Natural killer cell treated with Interleukin-12 subunit alpha and Interleukin-12 subunit beta and Interleukin-15 and Interleukin-18, amount 100 ng/mL, for 72 hours (primary cell): ENCODE measurements at places on chromosomes 5 and 9. TPM values are rescaled to one million over a fixed set of nuclear protein-coding genes. Genes with fewer than 3 reads are reported as not detected.

The TMEM174 gene
- not detected for total RNA-seq

The LRRC70 gene
- 3.3 TPM for total RNA-seq

The KIF20A gene
- total RNA-seq, result 43.0 TPM

The NMUR2 gene
- not detected for total RNA-seq

The HK3 gene
- 13.3 TPM for total RNA-seq

The ANKRD20A1 gene
- total RNA-seq, result 2.0 TPM

The EQTN gene
- total RNA-seq, result not detected

The ANKRD55 gene
- 0.28 TPM for total RNA-seq

The CD274 gene
- 242 TPM for total RNA-seq

GRCh38 chr9:74953235-74953751 is 581 bp upstream of the C9orf40 start:
- no peaks in the 10 kb centered on the region for H3K27me3 ChIP-seq
- H3K4me3 ChIP-seq, result peak overlapping the region; percentile 88

DNA sequence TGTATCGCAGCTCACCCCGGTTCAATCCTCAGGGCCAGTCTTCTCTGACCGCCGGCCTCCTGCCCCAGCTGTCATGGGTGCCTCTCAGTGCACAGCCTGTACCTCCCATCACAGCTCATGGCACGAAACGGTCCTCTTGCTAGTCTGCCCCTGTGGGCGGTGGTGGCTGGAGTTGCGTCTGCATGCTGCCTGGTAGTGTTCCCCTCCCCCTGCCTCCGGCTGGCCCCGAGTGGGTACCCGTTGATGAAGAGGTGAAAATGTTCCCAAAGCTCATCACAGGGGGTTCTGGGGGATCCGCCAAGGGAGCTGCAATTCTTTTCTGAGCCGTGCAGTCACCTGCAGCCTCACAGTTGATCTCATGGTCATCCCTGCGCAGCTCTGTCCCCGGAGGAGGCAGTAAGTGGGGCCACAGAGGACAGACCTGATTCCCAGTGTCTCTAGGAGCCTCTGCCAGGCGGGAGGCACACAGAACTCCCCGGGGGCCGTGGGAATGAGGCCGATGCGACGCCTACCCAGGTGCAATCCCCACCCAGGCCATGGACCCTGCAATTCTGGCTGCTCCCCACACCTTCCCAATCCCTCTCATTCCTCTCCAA is 34.7 kb upstream of the FIBCD1 start:
- H3K27me3 ChIP-seq, result peaks cover 12% of the 10 kb centered on the region
- DNase-seq, result no peak

DNA sequence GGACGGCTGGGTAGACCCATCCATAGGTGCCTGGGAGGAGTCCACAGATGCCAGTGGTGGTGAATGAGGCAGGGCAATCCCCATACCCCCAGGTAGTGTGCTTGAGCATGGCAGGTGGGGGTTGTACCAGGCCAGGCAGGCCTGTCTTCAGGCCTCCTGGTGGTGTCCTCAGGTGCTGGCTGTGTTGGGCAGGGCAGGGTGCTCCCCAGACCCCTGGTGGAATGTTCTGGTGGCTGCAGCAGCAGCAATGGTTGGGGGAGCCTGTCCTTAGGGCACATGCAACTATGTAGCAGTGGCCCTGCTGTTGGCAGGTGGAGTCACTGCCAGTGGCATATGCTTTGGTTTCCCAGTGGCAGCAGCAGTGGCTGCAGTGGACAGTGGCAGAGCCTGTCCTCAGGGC is 10.0 kb downstream of the ALG2 start:
- no peak overlapping the region for H3K27ac ChIP-seq
- H3K4me1 ChIP-seq, result peaks cover 20% of the 10 kb centered on the region
- no peak overlapping the region for H3K4me3 ChIP-seq
- peaks cover 3% of the 10 kb centered on the region for H3K27me3 ChIP-seq

- no peaks in the 10 kb centered on the region for H3K27me3 ChIP-seq
- no peaks in the 10 kb centered on the region for H3K36me3 ChIP-seq
- H3K27ac ChIP-seq, result no peak overlapping the region
- H3K4me3 ChIP-seq, result no peak overlapping the region
- no peaks in the 10 kb centered on the region for H3K4me1 ChIP-seq
Measured at GRCh38 chr9:111003182-111003581, 35.1 kb downstream of the LPAR1 start.

GRCh38 chr5:169554251-169554650 is 29.3 kb upstream of the SPDL1 start:
- H3K4me1 ChIP-seq, result no peaks in the 10 kb centered on the region
- H3K27ac ChIP-seq, result no peak overlapping the region
- H3K36me3 ChIP-seq, result peaks cover 11% of the 10 kb centered on the region
- H3K27me3 ChIP-seq, result peaks cover 52% of the 10 kb centered on the region
- no peak for DNase-seq

DNA sequence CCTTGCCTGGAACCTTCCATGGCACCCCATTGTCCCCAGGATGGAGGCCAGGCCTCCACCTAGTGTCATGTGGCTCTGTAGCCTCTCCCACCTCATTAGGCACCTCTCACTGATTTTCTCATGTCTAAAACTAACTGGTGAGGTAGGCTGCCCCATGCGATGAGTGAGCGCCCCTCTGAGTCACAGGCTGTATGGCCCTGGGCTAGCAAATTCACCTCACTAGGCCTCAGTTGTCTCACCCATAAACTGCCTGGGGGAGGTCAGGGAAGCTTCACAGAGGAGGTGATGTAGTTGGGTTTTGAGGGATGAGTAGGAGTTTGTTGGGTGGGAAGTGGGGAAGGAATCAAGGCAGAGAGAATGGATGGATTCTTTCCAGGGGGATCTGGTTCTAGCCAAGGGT is 8.8 kb downstream of the RXRA start:
- DNase-seq, result no peak
- no peak overlapping the region for H3K27ac ChIP-seq
- no peak overlapping the region for H3K4me3 ChIP-seq
- no peaks in the 10 kb centered on the region for H3K27me3 ChIP-seq

DNA sequence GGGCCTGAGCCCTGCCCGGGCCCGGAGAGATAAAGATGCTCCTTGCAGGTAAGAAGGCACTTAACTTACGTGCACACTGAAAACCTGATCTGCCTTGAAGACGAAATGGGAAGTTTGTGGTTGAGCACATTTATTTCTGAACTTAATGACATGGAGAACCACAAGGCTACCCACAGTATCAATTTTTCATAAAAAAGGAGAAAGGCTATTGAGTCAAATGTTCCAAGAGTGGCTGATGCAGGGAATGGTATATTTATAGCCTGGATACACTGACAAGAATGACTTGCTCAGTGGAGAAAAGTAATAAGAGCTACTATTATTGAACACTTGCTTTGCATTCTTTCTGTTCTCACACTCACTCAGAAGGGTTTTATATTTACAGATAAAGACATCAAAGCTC is 419.3 kb downstream of the ACTL7B start:
- no peaks in the 10 kb centered on the region for H3K4me1 ChIP-seq
- DNase-seq, result no peak
- H3K36me3 ChIP-seq, result no peaks in the 10 kb centered on the region
- no peaks in the 10 kb centered on the region for H3K27me3 ChIP-seq

- H3K4me3 ChIP-seq, result no peak overlapping the region
- H3K27me3 ChIP-seq, result no peaks in the 10 kb centered on the region
Measured at GRCh38 chr5:179772351-179772750, 21.4 kb upstream of the LTC4S start.

DNA sequence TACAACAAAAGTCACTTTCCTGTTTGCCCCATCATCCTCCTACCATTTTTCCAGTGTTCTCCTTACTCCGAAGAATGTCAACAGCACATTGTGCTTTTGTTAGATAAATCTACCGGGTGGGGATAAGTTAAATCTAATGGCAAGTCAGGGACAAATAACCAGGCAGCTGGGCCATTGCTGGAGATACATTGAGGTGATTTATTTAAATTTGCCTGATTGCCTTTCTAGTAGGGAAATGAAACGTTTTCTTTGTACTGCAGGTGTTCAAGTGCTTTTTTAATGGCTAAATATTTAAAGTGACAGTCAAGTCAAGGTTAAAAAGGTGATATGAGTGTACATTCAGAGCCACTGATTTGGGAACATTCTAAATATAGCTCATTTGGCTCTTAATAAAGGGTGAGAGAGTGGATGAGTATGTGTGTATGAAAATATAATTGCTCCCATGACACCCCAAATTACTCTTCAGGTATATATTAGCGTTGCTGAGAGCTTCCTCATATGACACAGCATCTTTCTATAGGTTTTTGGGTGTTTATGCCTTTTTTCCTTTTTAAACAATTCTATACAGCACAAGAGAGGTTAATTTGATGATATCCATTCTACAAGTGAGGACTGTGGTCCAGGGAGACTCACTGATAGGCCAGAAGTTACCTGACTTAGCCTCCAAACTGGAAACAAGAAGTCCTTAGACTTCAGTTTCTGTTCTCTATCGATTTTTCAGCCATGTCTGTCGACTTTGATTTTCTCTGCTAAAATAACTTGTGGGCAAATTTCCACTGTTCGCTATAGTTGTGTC is 51.9 kb downstream of the DMRT2 start:
- DNase-seq, result no peak
- H3K4me1 ChIP-seq, result no peaks in the 10 kb centered on the region
- peaks cover 45% of the 10 kb centered on the region for H3K27me3 ChIP-seq
- H3K27ac ChIP-seq, result no peak overlapping the region
- no peak overlapping the region for H3K4me3 ChIP-seq

DNA sequence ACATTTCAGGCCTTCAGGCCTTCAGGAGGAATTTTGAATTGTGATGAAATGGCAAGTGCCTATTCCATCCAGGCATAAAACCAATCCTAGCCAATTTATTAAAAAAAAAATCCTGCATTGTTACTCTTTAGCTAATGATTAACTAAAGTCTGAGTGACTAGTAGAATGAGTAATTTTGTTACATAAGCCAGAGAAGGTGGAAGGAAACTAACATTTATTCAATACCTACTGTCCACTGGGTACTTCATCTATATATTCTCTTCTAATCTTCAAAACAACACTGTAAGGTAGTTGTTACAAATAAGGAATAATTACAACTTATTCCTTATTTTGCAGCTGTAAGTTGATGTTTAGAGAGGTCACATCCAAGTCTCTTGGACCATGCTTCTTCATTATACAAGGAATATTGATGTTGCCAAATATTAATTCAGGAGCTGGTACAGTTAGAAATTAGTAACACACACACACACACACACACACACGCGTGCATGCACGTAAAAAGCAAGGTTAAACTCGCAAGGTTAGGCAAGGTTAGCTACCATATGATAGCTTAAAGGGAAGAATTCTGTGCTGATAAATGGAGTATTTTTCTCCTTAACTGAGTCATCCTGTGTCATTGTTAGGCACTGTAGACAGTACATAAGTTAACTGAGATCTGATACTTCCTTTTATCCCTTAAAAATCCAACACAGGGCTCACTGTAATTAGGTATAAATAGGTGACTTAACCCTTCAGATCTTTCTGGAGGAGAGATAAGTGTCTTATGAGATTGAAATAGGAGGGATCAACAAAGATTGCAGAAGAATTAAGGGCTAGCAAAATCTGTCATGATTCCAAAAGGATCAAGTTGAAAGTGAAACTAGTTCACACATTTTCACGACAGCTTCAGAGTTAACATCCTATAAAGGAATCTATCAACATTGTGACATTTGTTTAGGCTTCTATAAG is 596.9 kb downstream of the PDE4D start:
- no peaks in the 10 kb centered on the region for H3K36me3 ChIP-seq
- no peaks in the 10 kb centered on the region for H3K27me3 ChIP-seq
- no peak for DNase-seq
- H3K4me3 ChIP-seq, result peak overlapping the region; percentile 13
- peaks cover 12% of the 10 kb centered on the region for H3K4me1 ChIP-seq

- DNase-seq, result no peak
- H3K4me3 ChIP-seq, result no peak overlapping the region
- no peaks in the 10 kb centered on the region for H3K36me3 ChIP-seq
- H3K27me3 ChIP-seq, result peaks cover 32% of the 10 kb centered on the region
- H3K27ac ChIP-seq, result no peak overlapping the region
Measured at GRCh38 chr5:71864730-71865601, 145.9 kb downstream of the CARTPT start.

DNA sequence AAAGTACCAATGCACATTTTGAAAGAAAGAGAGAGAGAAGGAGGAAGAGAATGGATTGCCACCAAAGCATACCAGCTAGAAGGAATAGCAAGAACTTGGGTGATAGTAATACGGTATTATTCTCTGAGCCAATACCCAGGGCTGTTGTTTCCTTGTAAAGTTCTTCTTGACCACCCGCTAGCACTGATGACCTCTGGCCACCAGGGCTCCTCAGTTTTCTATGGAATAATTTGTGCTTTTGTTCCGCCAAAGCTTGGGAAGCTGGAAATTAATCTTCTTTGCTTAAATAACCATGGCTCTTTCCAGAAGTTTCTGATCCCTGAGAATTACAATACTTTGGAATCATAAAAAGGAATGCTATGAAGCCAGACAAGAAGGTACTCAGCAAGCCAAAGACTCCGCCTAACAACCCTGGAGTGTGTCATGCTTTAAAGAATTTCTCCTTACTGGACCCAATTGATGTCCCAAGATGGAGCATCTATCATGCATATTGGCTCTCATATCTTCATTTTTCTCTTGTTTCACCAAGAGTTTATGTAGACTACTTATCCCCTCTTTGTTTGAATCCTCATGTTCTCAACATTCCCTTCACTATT is 29.8 kb downstream of the OR2K2 start:
- H3K27ac ChIP-seq, result no peak overlapping the region
- no peak for DNase-seq

DNA sequence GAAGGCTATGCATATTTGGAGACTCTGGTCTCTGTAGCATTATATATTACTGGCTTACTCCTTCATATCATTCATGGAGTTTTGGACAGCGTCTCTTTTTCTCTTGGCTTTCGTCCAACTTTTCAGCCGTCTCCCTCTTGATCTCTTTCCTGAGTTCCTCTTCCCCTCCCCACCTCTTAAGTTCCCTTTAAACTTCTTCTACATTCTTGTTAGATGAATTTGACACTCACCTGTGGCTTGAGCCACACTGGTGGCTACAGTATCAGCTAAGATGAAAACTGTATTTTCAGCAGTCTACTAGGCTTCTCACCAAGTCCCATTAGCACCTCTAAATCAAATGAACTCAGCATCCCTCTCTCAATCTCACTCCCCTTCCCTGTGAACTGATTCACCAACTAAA is 128.1 kb downstream of the STARD4 start:
- no peak overlapping the region for H3K27ac ChIP-seq
- H3K36me3 ChIP-seq, result no peaks in the 10 kb centered on the region
- H3K27me3 ChIP-seq, result no peaks in the 10 kb centered on the region
- DNase-seq, result no peak

GRCh38 chr5:180909782-180910181 is 10.8 kb downstream of the BTNL8 start:
- DNase-seq, result no peak
- no peaks in the 10 kb centered on the region for H3K36me3 ChIP-seq
- H3K27me3 ChIP-seq, result peaks cover 20% of the 10 kb centered on the region
- H3K4me1 ChIP-seq, result no peaks in the 10 kb centered on the region

- H3K4me1 ChIP-seq, result no peaks in the 10 kb centered on the region
- no peaks in the 10 kb centered on the region for H3K27me3 ChIP-seq
- no peaks in the 10 kb centered on the region for H3K36me3 ChIP-seq
- no peak overlapping the region for H3K27ac ChIP-seq
Measured at GRCh38 chr9:114434878-114435311, 47.1 kb upstream of the AKNA start.

DNA sequence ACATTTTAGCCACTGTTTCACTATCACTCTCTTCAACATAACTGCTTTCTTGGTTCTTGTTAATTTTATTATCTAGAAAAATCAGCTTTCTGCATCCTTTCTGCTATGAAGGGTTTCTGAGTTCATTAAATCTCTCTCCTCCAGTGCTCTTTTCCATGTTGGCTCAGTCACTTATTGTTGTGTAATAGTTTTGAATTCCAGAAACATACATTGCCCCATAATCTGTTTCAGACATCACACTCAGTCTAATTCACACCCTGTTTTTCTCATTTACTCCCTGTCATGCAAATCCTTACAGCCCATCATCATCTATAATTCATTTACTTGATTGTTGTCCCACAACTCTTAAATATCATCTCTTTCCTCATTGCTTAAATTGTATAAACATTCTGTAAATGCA is 176.1 kb upstream of the CDH12 start:
- no peak for DNase-seq
- no peak overlapping the region for H3K4me3 ChIP-seq
- no peak overlapping the region for H3K27ac ChIP-seq
- no peaks in the 10 kb centered on the region for H3K4me1 ChIP-seq
